ENCODE measurements at places on chromosomes 3 and 15.

GRCh38 chr15:64107337-64107736 lies 11.6 kb downstream of the SNX1 start:
- DNase-seq, result no peak

DNA sequence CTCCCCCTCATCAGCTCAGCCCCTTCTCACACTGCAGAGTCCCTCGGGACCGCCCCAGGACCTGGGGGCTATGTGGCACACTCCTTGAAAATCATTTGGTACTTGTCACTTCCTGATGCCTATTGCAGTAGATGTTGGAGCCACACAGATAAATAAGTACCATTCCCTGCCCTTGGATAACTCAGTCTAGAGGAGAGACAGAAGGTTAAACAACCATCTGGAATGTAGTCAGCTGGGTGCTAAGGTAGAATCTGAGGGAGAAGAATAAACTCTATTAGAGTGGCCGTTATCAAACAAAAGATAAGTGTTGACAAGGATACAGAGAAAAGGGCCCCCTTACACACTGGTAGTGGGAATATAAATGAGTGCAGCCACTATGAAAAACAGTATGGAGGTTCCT lies 112.3 kb upstream of the NR2E3 start:
- DNase-seq, result no peak

DNA sequence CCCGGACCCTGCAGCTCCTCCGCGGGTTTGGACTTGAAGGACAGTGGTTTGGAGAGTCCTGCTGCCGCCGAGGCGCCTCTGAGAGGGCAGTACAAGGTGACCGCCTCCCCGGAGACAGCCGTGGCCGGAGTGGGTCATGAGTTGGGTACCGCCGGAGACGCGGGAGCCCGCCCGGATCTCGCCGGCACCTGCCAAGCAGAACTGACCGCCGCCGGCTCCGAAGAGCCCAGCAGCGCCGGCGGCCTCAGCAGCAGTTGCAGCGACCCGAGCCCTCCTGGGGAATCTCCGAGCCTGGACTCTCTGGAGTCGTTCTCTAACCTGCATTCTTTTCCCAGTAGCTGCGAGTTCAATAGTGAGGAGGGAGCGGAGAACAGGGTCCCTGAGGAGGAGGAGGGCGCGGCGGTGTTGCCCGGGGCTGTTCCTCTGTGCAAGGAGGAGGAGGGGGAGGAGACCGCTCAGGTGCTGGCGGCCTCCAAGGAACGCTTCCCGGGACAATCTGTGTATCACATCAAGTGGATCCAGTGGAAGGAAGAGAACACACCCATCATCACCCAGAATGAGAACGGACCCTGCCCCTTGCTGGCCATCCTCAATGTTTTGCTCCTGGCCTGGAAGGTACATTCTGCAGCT lies 634 bp downstream of the MINDY2 start:
- peak; percentile 16 for DNase-seq

GRCh38 chr15:78393137-78393536 lies 44.9 kb upstream of the IREB2 start:
- no peak for DNase-seq

DNA sequence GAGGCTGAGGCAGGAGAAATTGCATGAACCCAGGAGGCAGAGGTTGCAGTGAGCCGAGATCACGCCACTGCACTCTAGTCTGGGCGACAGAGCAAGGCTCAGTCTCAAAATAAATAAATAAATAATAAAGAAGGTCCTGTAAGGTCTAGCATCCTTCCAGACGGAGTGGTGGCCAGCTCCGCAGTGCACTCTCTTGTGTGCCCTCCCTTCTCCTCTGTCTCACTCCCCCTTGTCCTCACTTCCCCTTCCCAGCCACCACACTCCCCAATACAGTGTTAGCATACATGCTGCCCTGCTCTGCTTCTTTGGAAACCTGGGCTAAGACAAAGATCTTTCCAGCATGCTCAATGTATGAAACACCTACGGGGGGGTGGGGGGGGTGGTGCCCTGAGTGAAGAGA lies 3.4 kb upstream of the CLN6 start:
- no peak for DNase-seq

GRCh38 chr3:176971613-176972174 lies 225.6 kb downstream of the TBL1XR1 start:
- no peak for DNase-seq

DNA sequence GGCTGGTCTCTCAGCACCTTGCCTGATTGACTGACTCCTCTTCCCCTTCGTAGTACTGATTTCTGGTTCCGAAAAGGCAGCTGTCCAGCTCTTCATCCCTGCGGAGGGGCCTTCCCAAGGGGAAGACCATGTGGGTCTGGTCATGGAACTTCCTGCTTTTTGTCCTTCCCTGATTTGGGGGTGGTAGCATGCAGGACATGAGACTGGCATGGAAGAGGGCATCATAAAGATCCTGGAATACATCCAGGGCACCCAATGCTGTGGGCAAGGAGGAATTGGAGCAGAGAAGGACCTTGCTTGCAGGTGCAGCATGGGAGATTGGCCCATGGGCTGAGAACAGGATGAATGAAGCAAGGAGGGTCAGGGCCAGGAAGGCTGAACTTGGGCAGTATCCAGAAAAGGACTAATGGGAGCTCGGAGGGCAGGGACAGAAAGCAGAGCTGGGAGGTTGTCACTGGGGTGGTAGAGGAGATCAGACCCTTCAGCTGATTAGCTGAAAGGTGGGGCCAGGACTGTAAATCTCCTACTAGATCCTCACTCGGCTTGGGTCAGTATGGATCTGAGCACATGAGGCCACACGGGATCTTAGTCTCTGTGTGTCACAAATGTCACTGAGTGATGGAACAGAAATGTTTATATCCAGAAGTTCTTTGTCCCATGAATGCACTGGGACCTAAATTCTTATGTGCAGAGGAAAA lies 59.5 kb downstream of the AMOTL2 start:
- DNase-seq, result no peak

- DNase-seq, result no peak
These were observed 19.9 kb downstream of the GOLM2 start for GRCh38 chr15:44308415-44308814.

DNA sequence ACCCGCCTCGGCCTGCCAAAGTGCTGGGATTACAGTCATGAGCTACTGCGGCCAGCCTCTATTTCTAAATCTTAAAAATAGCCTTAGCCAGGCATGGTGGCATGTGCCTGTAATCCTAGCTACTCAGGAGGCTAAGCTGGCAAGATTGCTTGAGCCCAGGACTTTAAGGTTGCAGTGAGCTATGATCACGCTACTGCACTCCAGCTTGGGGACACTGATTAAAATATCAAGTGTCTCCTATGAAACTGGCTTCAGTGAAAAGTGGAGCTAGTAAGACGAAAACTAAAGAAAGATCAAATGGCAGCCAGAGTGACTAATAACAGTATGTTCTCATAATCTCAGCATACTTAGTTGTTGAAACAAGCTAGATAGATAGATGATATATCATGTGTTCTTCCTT lies 112.5 kb downstream of the STT3B start:
- no peak for DNase-seq

GRCh38 chr3:35944926-35945710 lies 305.8 kb downstream of the ARPP21 start:
- no peak for DNase-seq

DNA sequence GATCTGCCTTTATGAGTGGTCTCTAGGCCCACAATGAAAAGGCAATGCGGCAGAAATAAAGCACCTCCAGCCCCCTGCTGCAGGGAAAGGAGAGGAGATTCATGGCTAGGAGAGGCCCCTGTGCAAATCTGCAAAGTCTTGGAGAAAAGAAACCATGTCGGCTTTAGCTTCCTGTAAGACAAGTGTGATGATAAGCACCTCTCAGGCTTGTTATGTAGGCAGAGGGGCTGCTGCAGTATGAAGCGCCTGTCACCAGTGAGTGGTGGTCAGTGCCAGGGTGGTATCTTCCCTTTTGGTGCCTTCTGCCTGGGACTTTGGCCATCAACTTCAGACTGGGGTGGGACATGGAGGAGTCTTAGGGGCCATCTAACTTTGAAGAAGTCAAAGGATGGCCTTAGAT lies 59.2 kb upstream of the ARHGEF3 start:
- DNase-seq, result no peak

DNA sequence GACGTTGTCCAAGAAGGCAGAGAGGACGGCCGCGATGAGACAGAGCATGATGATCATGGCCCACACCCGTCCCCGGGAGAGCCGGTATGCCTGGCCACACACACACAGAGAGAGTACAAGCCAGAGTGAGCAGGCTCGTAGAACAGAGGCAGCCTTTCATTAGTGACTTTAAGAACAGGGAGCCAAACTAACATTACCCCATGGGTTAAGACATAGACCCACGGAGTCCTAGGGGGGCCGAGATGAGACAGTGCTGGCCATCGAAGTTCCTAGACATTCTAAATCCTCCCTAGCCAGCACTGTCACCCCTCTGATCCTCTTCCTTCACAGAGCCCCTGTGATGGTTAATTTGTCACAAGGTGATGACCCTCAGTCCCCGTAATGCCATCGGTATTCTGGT lies 114.0 kb downstream of the OCA2 start:
- no peak for DNase-seq

DNA sequence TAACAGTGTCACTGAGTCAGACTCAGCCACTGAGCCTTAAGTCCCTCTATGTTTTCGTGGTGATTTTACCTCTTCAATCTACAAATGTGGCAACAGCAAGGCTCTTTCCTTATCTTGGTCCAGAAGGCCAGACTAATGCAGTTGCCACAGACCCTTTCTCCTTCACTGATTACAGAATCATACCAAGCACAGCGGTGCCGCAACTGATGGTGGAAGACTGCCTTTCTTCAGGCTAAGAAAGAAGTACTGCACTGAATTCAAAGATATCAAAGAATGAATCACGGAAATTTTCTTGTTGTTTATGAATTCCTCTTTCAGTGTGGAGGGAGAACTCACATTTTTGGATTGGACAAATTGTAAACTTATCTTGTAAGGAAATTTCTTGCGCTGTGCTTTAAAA lies 18.6 kb downstream of the DCP1A start:
- no peak for DNase-seq

Data from T-helper 1 cell (primary cell).